ENCODE measurements at places on chromosomes 3 and 15.

DNA sequence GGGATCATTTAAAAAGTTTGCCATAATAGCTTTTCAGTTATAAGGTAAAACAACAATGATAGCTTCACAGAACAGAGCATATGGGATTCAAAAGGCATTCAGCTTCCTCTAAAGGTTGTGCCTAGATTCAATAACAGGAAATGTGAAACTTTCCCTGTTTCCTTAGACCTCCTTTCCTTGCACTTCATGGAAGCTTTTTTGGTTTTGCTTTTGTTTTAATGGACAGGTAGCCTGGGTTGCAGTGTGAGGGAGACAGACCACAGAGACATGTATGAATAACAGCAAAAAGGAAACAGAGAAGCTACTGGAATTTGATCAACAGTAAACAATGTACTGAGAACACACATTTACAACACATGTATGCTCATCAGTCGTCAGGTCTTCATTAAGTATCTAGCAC lies 2.3 kb upstream of the TNFAIP8L3 start:
- DNase-seq: no peak

- DNase-seq: peak; percentile 2
Observed at GRCh38 chr3:102536456-102536855, 101.6 kb downstream of the ZPLD1 start.

- no peak for DNase-seq
Observed at GRCh38 chr3:181755959-181756358, 44.2 kb downstream of the SOX2 start.

DNA sequence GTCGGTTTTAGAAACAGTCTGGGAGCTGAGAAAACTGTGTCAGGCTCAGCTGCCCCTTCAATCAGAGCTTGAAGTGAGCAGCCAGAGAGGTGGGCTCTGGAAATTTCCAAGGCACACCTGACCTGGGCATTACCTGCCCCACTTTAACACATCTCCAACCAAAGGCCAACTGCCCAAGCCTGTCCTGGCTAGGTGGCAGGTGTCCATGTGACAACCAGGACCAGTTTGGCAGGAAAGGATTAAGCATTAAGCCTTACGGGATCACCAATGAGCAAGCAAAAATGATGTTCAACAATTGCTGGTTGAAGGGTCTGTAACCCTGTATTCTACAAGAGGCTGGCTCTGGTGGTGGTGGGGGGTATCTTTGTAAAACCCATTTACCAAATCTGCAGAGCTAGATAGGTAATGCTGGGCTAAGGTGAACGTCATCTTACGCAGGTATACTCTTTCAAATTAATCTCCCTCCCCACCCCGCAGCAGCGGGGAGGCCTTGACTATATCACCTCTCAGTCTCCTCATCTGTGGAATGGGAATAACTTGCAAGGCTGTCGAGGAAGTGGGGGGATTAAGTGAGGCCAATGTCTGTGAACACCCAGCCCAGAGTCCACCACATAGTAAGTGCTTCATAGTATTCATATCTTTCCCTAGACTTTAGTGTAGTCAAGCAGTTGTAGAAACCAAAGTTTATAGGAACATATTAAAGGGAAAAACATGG lies 183.2 kb downstream of the MEGF11 start:
- no peak for DNase-seq

GRCh38 chr15:59349680-59350420 lies 22.8 kb downstream of the MYO1E start:
- no peak for DNase-seq

DNA sequence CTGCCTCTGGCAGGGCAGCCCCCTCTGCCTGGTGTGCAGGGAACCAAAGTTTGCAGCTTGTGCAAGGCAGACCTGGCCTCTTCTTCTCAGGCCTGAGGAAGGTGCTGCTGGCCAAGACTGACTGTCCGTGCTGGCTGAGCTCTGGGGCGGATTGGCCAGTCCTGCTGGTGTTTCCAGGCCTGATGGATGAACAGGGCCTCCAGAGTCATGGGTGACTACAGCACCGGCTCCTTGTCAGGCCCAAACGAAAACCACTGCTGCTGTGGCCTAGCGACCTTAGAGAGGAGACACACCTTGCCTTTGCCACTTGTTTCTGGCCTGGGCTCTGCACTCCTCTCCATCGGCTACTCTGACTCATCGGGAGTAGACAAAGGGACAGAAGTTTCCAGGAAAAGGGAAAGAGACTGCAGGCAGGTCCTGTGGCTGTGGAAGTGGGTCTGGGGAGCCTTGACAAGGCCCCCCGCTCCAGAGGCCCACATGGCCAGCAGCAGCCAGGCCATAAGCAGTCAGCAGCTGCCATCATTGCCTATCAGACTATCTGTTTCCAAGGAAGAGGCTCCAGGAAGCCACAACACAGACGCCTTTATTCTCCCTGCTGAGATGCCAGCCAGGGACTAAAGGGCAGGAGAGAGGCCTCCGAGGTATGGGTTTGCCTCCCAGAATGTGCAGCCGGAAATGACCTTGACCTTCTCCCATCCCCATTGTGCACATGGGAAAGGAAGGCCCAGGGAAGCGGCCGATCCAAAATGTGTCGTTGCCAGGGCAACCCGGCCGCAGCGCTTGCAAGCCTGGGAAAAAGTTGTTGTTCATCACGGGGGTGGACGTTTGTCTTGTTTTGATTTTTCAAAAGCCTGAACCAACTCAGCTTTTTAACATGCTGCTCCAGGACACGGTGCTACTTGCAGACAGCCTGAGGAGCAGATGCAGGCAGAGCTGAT lies 160.5 kb downstream of the CHSY1 start:
- no peak for DNase-seq

GRCh38 chr15:88564741-88565140 lies 18.3 kb upstream of the DET1 start:
- no peak for DNase-seq

Measured in DMS79 (cell line).